ENCODE measurements at places on chromosomes 5 and 9. TPM values are rescaled to one million over a fixed set of nuclear protein-coding genes. Genes with fewer than 3 reads are reported as not detected.

DNA sequence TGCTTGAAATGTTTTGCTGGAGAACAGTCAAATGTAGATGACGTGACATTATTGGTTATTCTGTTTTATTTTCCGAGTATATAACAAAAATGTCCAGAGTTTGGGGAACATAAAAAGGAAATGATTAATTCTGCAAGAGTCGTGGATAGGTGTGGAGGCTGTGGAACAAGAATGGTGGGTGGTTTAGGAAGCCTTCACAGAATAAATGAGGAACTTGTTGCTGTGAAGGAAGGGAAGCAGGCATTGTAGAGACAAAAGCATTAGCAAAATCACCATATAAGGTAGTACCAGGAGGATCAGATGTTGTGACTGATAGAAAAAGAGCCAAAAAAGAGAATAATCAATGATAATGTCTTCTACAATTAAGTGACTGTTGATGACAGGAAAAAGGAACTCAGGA, 66.2 kb upstream of the CNTLN start:
- DNase-seq, result no peak

- no peak for DNase-seq
Measured at GRCh38 chr5:83864652-83865051, 144.0 kb upstream of the HAPLN1 start.

DNA sequence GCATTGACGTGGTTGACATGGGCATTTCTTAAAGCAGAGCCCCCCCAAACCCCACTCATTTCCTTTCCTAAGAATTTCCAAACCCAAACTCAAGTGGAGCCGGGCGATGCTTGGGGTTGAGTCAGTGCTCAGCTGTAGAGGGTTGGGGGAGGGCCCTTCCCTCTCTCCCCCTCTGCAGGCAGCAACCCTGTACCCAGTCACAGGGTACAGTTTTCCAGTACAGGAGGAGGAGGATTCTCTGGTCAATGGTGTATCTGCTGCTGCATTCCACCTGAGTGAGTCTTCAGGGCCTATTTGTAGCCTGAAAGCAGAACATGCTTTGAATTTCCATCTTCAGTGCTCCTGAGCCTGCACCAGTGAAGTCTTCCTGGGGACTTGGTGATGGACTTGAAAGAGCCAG, 55.8 kb downstream of the ENTREP1 start:
- DNase-seq, result peak; percentile 22

THBS4 gene
- polyA plus RNA-seq, result 352 TPM

LPAR1 gene
- polyA plus RNA-seq, result 74.9 TPM

BNC2 gene
- polyA plus RNA-seq, result 6.8 TPM

SCGB3A2 gene
- 0.31 TPM for polyA plus RNA-seq

POU5F2 gene
- polyA plus RNA-seq, result not detected

Measured in muscle of leg (tissue), 16 donors.